ENCODE measurements at places on chromosomes 2 and 18.

- no peak for DNase-seq
Measured at GRCh38 chr2:3001615-3002560, 375.7 kb downstream of the EIPR1 start.

DNA sequence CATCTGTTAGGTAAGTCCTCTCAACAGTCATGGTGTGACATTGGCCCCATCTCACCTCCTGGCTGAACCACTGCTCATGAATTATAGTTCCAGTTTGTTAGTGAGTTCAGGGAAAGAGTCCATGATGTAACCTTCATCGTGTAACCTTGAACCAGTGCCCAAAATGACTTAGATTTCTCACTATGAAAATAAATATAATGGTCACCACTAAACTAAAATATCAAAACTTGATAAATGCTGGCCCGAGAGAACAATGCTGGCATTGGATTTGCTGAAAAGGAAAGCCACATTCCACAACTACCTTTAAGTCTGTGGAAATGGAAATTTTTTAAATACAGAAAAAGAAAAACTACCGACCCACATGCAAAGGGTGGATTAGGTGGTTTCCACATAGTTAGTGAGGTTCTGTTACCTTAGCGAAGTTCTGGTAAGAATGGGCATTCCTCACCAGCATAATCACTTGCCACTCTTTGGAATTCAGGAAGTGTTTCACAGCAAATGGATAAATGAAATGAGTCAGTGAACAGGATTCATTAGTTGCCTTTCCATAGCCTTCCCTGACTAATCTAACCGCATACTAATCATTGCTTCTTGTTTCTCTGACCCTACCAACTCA lies 133.9 kb upstream of the CTAGE1 start:
- no peak for DNase-seq

- no peak for DNase-seq
Measured at GRCh38 chr2:95063086-95063958, 37.8 kb downstream of the MAL start.

- peak; percentile 18 for DNase-seq
Measured at GRCh38 chr2:119753041-119753929, 6.4 kb upstream of the PTPN4 start.

- no peak for DNase-seq
Measured at GRCh38 chr2:32135409-32135808, 30.3 kb upstream of the SLC30A6 start.

DNA sequence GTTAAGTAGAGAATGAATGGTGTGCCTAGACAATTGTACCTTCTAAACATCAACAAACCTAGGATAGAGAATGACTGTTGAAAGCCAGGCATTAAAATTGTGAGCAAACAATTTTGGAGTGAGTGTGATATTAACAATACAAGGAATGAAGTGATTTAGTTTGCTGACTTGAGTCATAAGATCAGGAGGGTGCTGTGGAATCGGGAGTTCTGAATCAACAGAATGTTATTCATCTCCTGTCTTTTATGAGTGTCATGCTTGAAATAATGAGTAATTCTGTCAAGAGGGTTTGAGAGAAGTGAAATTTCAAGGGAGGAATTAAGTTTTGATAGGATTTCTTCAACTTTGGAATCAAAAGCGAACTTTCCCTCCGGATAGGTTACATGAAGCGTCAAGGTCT lies 214.4 kb upstream of the DSEL start:
- no peak for DNase-seq

Data from head of caudate nucleus (tissue), 42 donors.